IPS DF 19.7 (cell line): ENCODE measurements at places on chromosomes 2 and 18.

DNA sequence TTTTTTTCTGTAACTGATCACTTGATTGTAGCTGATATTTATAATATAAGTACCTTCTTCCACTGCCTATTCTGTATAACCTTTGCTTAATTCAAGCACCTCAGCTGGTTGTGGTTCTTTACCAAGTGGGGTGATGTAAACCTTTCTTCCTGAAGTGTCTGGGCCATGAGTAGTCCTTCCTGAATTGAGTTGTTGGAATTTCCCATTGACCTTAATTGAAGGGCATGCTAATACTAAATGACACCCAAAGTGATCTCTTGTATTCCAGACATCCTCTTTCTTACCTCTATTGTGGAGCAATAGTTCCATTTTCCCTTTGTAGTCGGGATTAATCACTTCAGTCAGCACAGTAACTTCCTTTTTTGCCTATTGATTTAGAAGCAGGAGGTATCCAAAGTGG is 1496.8 kb upstream of the CELF4 start:
- DNase-seq = no peak

- no peak for DNase-seq
Observed at GRCh38 chr18:48533340-48534070, 5.3 kb upstream of the CTIF start.

GRCh38 chr2:111932841-111933291 is 34.5 kb downstream of the MERTK start:
- DNase-seq = no peak

- DNase-seq = no peak
Observed at GRCh38 chr2:64345998-64346397, 108.0 kb upstream of the LGALSL start.

- DNase-seq = no peak
Observed at GRCh38 chr2:63654959-63655358, 66.2 kb downstream of the MDH1 start.

DNA sequence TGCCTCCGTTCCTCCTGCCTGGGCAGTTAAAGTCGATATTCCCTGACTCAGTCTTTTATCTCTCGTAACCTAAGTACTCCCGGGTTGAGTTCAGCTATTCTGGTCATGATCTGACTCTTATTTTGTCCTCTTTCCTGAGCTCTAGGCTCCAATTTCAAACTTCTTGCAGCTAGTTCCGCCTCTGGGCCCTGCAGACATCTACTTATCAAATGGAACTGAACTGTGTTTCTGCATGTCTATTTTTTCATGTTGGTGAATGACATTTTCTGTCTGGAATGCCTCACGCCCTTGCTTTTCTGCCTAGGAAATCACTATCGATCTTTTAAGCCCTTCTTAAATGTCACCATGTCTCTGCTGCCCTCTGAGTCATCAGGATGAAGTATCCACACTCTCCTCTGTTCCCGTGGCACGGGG is 101.5 kb downstream of the VAPA start:
- DNase-seq = no peak

DNA sequence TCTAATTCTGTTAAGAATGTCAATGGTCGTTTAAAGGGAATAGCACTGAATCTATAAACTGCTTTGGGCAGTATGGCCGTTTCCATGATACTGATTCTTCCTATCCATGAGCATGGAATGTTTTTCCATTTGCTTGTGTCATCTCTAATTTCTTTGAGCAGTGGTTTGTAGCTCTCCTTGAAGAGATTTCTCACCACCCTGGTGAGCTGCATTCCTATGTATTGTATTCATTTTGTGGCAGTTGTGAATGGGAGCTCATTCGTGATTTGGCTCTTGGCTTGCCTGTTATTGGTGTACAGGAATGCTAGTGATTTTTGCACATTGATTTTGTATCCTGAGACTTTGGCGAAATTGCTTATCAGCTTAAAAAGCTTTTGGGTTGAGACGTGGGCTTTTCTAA is 38.3 kb upstream of the WDR75 start:
- no peak for DNase-seq

GRCh38 chr2:129769185-129769991 is 210.1 kb upstream of the RAB6C start:
- DNase-seq = no peak
